ENCODE measurements at places on chromosomes 3 and 15.

DNA sequence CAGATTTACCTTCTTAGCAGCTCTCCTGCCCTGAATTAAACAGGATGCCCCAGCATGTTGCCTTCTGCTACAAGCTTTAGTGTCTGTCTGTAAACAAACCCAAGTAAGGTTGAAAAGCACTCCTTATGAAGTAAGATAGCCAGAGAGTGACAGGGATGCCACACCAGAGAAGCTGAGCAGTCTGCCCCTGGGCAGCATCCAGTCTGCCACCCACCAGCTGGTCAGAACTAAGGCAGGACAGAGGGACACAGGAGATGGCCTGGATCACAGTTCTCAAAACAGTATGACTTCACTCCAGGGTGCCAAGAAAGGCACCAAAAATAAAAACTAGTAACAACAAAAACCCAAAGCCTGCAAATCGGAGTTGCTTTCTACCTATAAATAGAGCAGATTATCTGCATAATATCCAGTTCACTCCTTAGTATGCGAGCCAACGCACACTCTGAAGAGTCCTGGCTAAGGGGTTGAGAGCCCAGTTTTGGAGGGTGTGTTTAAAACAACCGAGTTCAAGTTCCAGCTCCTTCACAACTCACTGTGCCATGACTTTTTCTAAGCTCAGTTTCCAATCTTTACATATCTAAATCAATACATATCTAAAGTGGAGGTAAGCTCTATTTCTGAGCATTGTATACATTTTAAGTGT, 198.9 kb downstream of the KCNMB2 start:
- no peak for DNase-seq

GRCh38 chr3:101868534-101869464, 19.5 kb downstream of the NFKBIZ start:
- DNase-seq, result no peak

DNA sequence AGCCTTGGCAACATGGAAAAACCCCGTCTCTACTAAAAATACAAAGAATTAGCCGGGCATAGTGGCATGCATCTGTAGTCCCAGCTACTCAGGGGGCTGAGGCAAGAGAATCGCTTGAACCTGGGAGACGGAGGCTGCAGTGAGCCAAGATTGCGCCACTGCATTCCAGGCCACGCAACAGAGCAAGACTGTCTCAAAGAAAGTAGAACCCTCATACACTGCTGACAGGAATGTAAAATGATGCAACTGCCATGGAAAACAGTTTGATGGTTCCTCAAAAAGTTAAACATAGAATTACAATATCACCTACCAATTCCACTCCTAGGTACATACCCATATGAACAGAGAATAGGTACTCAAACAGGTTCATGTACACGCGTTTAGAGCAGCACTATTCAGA, 158.9 kb downstream of the TBC1D5 start:
- DNase-seq, result no peak

DNA sequence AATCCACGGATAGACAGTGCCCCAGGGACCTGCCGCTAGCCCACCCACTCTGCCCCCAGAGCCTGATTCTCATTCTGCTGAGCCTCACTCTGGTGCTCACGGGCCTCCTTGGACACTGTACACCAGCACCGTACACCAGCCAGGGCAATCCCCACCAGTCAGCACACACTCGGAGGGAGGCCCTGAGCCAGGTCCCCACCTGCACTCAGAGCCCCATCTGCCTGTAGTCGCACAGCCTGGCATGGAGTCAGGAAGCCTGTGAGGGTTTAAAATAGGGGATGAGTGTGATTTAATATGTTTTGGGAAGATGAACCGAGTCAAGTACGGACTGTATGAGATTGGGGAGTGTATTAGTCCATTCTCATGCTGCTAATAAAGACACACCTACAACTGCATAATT, 223.0 kb downstream of the SLCO3A1 start:
- no peak for DNase-seq

DNA sequence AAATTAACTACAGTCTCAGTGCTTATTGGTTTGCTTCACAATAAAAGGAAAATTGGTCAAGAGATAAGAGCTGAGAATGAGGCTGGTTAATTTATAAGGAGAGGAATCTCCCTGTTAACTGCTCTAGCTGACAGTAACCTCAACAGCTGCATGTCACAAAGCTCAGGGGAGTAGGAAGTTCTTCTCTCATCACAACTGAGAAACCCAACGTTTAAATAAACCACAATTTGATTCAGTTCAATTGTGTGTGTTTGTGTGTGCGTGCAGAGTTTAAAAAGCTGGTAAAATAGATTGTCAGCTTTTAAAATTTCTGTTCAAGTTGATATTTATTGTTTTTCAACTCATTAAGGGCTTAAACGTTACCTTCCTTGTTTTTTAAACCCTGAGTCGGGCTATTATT, 3.5 kb upstream of the TGFBR2 start:
- no peak for DNase-seq

DNA sequence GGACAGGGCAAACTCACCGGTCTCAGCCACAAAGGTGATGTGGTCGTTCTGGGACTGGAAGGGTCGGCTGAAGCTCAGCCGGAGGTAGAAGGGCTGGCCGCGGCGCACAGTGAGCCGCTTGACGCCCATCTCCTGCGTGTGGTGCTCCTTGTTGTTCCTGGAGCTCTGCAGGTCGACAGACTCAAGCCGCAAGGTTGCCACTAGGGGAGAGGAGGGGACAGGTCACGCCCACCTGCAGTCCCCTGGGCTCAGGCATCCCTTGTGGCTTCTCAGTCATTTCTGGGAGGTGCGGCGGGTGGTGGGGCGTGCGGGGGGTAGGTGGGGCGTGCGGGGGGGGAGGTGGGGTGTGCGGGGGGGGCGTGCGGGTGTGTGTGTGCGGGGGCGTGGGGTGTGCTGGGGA, 26.7 kb upstream of the TGM5 start:
- DNase-seq, result no peak
